ENCODE measurements at places on chromosomes 11 and 22.

- DNase-seq = no peak
Observed at GRCh38 chr22:31872209-31872608, 72.1 kb upstream of the YWHAH start.

- DNase-seq = no peak
Observed at GRCh38 chr22:45069925-45070324, 60.1 kb upstream of the PHF21B start.

DNA sequence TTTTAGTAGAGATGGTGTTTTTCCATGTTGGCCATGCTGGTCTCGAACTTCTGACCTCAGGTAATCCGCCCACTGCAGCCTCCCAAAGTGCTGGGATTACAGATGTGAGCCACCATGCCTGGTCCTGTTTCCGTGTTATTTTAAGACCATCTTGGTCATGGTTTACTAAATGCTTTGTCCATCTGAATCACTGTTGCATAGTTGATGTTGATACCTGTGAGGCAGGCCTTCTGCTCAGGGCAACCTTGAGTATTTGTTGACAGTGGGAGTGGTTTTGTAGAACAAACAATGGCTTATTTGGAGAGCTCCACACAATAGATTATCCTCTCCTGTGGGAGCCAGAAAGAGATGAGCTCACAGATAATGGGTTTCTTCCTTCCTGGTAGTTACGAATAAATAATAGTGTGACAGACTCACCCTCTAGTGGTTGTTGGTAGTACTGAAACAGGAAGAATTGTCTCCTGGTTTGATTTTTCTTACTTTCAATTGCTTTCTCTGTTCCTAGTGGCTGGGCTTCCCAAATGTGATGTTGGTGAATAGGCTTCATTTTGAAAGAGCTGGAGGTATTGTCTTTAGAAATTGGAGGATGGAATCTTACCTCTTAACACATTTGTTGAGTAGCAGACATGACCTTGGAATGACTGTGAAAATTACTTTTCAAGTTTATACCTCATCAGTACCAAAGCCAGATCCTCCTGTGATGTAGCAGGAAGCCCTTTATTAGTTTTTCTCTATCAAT is 39.0 kb downstream of the CTNND1 start:
- no peak for DNase-seq

DNA sequence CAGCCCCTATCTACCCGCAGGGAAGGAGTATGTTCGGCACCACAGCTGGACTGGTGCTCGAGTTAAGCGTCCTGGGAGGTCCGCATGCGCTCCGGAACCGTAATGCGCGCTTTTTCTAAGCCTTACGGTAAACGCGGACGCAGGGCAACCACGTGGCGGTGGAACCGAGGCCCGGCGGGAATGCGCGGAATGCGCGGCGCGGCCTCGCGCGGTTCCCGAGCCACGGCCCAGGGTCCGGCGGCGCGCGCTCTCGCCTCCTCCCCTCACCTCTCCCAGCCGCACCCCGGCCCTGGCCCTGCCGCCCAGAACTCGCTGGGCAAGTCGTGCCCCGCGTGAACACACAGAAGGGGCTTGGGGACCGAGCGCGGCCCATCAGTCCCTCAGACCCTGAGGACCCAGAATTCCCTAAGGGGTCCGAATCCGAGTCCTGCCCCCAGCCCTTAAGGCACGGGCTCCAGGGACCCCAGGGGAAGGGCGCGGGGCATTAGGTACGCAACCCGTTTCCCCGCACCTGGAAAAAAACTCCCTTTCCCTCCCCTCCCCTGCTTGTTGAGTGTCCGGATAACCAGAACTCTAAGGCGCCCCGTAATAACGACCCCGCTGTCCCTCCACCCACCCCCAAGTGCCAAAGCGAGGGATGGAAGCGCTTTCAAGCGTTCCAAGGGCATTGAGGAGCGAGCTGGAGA is 4.3 kb upstream of the CCND1 start:
- no peak for DNase-seq

- no peak for DNase-seq
Observed at GRCh38 chr11:13303668-13304649, 26.4 kb downstream of the BMAL1 start.

GRCh38 chr22:45538281-45538680 is 35.6 kb downstream of the FBLN1 start:
- no peak for DNase-seq

- DNase-seq = no peak
Observed at GRCh38 chr11:85718126-85718943, 32.3 kb upstream of the CCDC89 start.

GRCh38 chr11:70660889-70661197 is 262.5 kb downstream of the CTTN start:
- no peak for DNase-seq

DNA sequence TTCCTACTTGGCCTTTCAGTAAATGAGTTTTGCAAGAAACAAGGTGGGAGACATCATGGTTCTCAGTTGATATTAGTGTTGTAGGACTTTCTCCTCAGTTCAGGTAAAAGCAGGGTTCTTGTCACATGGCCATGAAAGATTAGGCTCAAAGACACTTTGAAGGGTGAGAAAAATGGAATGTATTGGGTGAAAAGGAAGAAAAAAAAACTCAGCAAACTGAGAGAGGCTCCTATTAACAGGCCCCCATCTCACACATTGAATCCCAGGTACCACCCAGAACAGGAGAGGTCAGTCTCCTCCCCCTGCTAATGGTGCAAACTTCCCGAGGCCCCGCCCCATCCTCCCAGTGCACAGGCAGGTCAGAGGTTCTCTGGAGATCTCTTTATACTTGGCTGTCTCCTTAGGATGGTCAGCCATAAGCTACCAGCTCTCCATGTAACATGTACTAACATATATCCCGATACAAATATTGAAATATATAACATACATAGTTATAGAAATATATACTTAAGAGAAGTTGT is 62.2 kb downstream of the MICAL2 start:
- DNase-seq = no peak

DNA sequence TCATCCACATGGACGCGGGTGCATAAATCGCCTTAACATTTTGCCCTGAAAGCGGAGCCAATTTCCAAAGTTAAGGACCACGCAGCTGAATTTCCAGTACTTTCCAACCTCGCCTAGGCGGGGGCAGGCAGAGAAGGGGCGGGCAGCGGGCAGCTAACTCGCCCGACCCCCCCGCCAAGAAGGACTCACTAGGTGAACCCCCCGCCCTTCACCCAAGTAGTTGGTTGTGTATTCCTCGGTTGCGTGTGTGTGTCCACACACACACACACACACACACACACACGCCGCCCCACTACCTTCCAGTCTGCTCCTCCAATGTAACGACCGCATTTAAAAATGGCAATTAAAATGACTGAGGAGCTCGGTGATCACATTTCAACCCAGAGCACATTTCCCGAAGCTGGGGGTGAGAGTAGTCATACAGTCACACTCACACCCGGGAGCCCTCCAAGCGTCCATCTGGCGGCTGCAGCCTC is 1.4 kb downstream of the TENM4 start:
- no peak for DNase-seq

DNA sequence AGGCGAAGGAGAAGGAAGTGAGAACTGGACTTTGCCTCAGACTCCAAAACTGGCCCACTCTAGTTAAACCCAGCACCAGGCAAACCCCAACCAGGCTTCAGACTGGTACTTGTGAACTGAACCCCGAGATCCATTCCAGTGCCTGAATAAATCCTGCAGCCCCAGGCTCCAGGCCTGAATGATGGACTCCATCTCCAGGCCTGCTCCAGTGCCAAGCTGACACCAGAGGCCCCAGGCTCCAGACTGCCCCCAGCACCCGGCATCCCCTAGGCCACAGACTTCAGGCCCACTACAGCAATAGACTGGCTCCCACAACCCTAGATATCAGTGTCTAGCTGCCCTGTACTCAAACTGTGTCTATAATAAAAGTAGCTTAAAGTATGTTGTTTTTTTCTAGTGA is 406.8 kb downstream of the FAM181B start:
- DNase-seq = no peak
